ENCODE measurements at places on chromosomes 1 and 21. TPM values are rescaled to one million over a fixed set of nuclear protein-coding genes. Genes with fewer than 3 reads are reported as not detected.
A peak's percentile ranks its signal among the peaks of the same experiment; 100 is the strongest.

GJA9 gene
- total RNA-seq = not detected

EDARADD gene
- total RNA-seq = 0.98 TPM

HHIPL2 gene
- not detected for total RNA-seq

DNA sequence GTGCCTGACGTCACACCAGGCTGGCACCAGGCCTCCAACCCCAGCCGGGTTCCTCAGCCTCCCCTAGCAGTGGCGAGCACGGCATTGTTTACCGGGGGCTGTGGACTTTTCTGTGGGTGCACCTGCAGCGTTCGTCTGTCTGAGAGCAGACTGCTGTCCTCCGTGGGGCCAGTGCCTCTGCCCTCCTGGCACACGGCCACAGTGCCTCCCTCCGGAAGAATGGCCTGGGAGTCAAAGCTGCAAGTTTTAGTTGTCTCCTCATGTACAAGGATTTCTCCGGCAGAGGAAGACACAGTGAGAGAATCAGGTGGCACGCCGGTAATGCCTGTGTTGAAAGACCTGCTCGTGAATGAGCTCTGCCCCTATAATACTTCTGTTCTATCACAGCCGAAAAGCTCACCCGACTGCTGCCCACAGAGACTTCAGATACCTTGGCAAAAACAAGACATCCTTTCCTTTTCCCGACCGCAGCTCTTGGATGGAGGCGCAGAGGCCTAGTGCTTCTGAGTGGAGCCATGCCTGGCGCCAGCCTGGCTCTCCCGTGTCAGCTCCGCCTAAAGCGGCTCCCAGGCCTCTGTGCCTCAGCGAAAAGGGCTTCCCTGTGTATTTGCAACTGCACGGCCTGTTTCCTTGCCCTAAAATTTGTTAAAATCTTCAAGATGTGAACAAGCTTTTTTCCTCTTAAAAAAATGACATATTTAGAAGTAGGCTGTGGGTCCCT, 71.4 kb downstream of the AGPAT3 start:
- DNase-seq = peak; percentile 9

TFF2 gene
- total RNA-seq = not detected

DNA sequence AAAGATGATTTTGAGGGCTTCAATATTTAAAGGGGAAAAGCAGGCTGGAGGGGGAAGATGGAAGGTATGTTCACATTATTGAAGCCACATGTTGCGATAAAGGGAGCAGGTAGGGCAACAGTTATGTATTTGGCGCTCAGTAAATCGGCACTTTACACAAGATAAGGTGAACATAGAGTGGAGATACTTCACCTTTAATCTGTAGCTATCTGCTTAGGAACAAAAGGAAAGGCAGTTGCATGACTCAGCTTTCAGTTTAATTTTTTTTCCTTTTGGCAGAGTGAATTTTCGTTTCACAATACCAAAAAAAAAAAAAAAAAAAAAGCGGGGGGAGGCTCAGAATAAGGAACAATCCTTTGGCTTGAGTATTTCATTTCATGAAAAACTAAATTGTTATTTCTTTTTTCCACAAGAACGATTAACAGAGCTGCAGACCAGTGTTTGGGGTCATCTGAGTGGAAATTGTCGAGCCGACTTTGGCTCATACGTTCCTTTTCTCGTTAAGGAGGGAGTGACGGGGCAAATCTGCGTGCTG, 1.1 kb upstream of the COQ8A start:
- no peak for DNase-seq

CHML gene
- total RNA-seq = 23.3 TPM

GRCh38 chr1:47384083-47384482, 32.0 kb upstream of the FOXE3 start:
- DNase-seq = no peak
